ENCODE measurements at places on chromosomes 4 and X. TPM values are rescaled to one million over a fixed set of nuclear protein-coding genes. Genes with fewer than 3 reads are reported as not detected.

The GRK4 gene
- 2.9 TPM for total RNA-seq

The TSPAN7 gene
- not detected for total RNA-seq

The IL13RA2 gene
- 3.4 TPM for total RNA-seq

The GLOD5 gene
- not detected for total RNA-seq

The TACC3 gene
- 32.0 TPM for total RNA-seq

The FHDC1 gene
- 0.95 TPM for total RNA-seq

The CT45A2 gene
- not detected for total RNA-seq

The LIMCH1 gene
- 19.7 TPM for total RNA-seq

The PCDH7 gene
- total RNA-seq = 1.8 TPM

The MAGEB2 gene
- total RNA-seq = not detected

The SOX3 gene
- total RNA-seq = not detected

- DNase-seq = no peak
These were observed 168.5 kb downstream of the SMIM20 start for GRCh38 chr4:26082565-26082964.

GRCh38 chrX:134647477-134647877 is 10.8 kb downstream of the PLAC1 start:
- DNase-seq = no peak

DNA sequence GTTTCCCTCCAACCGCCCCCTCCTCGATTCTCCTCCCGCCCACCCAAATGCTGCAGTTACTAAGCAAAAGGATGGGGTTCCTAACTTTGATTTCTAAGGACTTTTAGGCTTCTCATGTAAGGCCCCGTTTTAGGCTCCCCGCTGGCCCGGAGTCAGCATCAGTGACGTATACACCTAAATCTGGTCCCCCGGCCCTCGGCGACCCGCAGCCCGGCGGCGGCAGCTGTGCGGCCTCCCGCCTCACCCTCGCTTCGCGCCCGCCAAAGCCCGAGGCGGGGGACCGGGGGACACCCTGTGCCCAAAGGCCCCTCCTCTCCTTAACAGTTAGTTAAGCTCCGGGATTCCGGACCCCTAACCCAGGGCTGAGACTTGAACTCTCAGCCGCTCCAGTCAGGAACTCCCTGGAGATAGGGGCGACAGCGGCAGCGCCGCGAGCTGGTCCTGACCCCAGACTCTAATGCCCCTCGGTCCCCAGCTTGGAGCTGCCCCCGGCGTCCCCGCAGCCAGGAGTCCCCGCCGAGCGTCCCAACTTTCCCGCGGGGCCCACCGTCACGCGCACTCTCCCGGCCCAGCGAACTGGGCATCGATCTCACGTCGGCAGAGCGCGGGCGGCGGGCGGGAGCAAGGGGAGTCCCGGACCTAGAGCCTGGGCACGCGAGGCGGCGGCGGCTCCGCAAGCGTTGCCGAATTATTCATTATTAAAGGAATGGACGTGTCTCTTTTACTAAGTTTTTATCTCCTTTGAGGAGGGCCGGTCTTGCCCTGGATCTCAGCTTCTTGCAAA is 1.5 kb upstream of the NR3C2 start:
- DNase-seq = peak; percentile 5

GRCh38 chr4:177728361-177729152 is 286.3 kb upstream of the AGA start:
- peak; percentile 82 for DNase-seq

DNA sequence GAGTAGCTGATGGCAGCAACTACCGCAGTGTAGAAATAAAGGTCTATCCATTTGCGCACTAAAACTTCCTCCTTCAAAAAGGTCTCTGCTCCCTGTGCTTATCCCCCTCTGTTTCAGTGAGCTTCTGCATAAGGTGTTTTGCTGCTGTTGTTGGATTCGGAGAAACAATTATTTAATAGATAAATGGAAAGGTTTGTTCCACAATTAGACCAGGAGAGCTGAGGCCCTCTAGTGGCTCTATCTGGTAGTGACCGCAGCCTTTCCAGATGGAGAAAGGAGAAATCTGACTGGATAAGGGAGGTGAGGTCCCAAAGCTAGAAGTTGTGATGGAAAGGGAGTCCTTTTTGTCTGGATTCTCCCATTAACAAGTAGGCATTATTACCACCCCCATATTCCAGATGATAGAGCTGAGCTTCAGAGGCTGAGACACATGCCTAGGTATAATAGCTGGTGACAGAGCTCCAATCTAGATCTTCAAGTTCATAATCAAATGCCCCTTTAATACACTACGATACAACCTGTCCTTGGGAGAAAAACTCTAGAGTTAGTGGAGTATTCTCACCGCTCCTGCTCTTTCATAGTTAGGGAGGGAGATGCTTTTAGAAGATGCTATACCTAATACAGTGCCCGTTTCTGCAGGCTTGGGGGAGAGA is 5.1 kb upstream of the GABRQ start:
- DNase-seq = peak; percentile 69

- no peak for DNase-seq
These were observed 49.7 kb downstream of the TLL1 start for GRCh38 chr4:165922747-165923146.

DNA sequence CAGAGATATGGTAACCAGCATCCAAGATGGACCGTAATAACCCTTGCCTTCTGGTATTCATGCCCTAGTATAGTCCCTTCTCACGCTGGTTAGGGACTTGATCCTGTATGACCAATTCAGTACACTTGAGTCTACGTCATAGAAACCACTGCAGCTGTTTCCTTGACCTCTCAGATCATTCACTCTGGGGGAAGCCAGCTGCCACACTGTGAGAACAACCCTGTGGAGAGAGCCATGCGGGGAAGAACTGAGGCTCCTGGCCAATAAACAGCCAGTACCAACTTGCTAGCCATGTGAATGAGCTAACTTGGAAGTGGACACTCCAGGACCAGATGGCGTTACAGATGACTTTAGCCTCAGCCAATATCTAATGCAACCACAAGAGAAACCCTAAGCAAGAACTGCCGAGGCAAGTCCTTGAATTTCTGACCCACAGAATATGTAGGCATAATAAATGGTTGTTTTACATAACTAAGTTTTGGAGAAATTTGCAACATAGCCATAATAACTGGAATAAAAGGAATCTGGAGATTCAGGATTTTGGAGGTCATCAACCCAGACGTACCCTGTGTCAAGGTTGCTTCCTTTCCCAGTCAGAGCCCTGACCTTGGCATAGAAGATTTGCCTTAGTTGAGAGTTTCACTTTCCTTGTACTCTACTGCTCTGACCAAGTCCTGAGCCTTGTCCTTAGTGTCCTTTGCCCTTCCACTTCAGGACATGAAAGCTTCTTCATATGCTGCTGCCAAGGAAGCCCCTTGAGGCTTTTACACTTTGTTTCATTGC is 87.3 kb upstream of the ZNF81 start:
- DNase-seq = no peak

GRCh38 chrX:32894679-32895078 is 316.7 kb downstream of the DMD start:
- DNase-seq = no peak

- DNase-seq = no peak
These were observed 77.0 kb upstream of the ARMCX2 start for GRCh38 chrX:101736651-101737050.

DNA sequence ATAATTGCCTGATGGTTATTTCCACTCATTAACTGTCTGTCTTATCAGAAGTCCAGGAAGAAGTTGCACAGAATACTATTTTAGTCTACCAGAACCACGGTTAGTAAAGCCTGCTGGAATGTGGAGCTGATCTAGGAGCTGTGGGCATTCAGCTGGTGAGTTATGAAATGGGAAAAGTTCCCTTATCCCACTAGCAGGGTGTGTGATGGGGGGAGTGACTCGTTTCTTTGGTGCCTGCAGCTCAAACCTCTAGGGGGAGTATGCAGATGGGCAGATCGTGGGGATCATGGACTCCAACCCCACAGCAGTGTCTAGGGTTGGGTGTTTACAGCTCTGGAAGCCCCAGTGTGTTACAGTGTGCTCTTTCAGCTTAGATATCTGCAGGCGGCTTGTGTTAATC is 305.7 kb upstream of the BOD1L1 start:
- DNase-seq = no peak

GRCh38 chr4:42446823-42447222 is 49.5 kb downstream of the SHISA3 start:
- no peak for DNase-seq

- DNase-seq = no peak
These were observed 9.9 kb upstream of the GK start for GRCh38 chrX:30643313-30643821.

- peak; percentile 22 for DNase-seq
These were observed 126.7 kb upstream of the VCX2 start for GRCh38 chrX:8297766-8298165.

GRCh38 chr4:127623797-127624083 is 9.0 kb upstream of the INTU start:
- DNase-seq = no peak

DNA sequence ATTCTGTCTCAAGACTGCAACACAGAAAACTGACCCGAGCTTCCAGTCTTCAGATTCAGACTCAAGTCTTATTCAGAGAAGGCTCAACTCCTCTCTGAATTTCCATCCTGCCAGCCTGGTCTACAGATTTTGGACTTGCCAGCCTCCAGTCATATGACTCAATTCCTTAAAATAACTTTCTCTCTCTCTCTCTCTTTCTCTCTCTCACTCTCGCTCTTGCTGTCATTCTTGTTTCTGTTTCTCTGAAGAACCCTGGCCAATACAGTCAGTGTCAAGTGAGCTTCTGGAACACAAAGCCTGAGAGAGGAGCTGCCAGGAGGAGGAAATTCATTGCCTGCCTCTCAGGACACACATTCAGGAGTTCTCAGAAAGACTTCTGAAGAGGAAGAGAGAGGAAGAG is 154.9 kb downstream of the PARM1 start:
- no peak for DNase-seq

All from PC-3 (cell line).